Pulmonary artery endothelial cell (primary cell): ENCODE measurements at places on chromosomes 1 and 21. TPM values are rescaled to one million over a fixed set of nuclear protein-coding genes. Genes with fewer than 3 reads are reported as not detected.

CSF3R gene
- not detected in 2 replicates for total RNA-seq

CHD1L gene
- total RNA-seq, result 49.5 and 49.9 TPM in 2 replicates

FAM151A gene
- not detected in 2 replicates for total RNA-seq

C1orf94 gene
- total RNA-seq, result not detected in 2 replicates

FOXO6 gene
- 0.14 and 0.53 TPM in 2 replicates for total RNA-seq

OPTC gene
- not detected in 2 replicates for total RNA-seq

AGMAT gene
- total RNA-seq, result 1.4 and 1.5 TPM in 2 replicates

OR2T2 gene
- not detected in 2 replicates for total RNA-seq

CASQ1 gene
- total RNA-seq, result not detected in 2 replicates

GJA8 gene
- total RNA-seq, result not detected in 2 replicates

LAD1 gene
- total RNA-seq, result not detected in 2 replicates

COPA gene
- 277 and 334 TPM in 2 replicates for total RNA-seq

ANXA9 gene
- total RNA-seq, result not detected in 2 replicates

HSD11B1 gene
- 0.07 TPM in 1 of 2 replicates, not detected in the other for total RNA-seq
